Sciatic nerve (tissue), 2 donors: ENCODE measurements at places on chromosomes 13 and 19. TPM values are rescaled to one million over a fixed set of nuclear protein-coding genes. Genes with fewer than 3 reads are reported as not detected.

ZNF442 gene
- 5.4 TPM for total RNA-seq

WDR62 gene
- 1.2 TPM for total RNA-seq

NLRP9 gene
- not detected for total RNA-seq

DNA sequence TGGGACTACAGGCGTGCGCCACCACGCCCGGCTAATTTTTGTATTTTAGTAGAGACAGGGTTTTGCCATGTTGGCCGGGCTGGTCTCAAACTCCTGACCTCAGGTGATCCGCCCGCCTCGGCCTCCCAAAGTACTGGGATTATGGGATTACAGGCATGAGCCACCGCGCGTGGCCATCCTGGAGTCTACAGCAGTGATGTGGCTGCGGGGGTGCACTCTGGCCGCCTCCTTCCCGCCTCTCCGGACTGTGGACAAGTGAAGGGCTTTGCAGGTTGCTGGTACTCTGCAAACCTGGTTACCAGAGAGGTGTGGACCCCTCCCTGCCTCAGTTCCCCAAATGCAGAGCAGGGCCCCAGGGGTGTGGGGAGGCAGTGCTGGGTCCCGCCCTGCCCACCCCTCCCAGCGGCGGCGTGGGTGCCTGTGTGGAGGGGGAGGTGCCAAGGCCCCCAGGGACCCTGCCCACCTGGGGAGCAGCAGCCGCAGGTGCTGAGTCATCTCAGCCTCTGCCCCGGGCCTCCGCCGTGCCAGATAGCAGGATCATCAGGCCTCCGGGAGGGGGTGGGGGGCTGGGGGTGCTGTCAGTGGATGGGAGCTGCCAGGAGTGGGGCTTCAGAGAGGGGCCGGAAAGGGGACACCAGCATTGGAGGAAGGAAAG is 23.1 kb downstream of the ARID3A start:
- DNase-seq, result no peak

DNA sequence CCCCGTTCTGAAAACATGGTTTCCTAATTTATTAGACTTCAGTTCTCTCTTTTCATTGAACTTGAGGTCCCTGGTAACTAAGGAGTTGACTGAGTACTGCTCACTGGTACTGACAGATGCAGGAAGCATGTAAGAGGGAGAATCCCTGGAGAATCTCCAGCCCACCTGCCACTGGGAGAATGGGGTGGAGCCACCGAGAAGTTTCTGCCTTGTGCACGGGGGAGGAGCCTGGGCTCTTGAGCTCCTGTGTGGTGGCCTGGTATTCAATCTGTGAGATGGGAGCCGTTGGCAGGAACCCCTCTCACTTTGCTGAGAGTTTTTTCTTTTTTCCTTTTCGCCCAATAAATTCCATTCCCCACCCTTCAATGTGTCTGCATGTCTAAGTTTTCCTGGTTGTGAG is 13.2 kb upstream of the AKAP11 start:
- DNase-seq, result no peak

- no peak for DNase-seq
Measured at GRCh38 chr13:113292021-113292862, 4.8 kb upstream of the LAMP1 start.
